ENCODE measurements at places on chromosomes 13 and 19.

DNA sequence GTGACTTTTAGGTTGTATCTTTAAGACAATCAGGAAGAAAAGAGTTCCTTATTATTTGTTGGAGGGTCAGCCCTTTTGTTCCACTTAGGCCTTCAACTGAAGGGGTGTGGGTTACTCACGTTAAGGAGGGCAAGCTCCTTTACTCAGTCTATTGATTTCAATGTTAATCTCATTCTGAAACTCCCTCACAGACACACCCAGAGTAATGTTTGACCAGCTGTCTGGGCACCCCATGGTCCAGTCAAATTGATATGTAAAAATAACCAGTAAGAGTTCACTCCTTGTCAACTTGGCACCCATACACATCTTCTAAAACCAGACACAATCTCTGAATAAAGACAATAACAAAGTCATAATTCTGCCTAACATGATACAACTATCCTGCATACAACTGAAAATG is 292.9 kb downstream of the KLF5 start:
- DNase-seq = no peak

- DNase-seq = no peak
Observed at GRCh38 chr13:24618011-24618955, 61.9 kb upstream of the ATP12A start.

GRCh38 chr13:53343361-53343744 is 314.7 kb downstream of the OLFM4 start:
- DNase-seq = no peak

DNA sequence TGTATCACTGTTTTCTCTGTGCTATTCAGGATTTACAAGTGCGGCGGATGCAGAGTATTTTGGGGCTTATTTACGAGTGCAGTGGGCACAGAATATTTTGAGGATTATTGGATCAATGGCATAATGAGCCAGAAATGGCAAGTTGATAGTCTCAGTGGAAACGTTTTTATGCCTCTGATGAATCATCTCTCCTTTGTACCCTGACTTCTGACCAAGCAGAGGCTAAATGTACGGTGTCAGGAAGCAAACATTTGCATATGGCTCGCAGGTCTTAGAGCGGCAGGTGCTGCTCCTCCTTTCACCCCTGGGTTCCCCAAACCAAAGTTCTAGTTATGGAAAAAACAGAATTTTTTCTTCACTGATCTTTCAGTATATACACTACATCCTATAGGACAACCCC is 94.5 kb downstream of the LIG4 start:
- no peak for DNase-seq

- no peak for DNase-seq
Observed at GRCh38 chr19:11821474-11822109, 7.5 kb downstream of the ZNF440 start.

GRCh38 chr19:18292462-18292809 is 11.0 kb upstream of the JUND start:
- no peak for DNase-seq
